Activated CD4-positive, alpha-beta memory T cell treated with anti-CD3 and anti-CD28 coated beads, Interleukin-2, amount 10 ng/mL, durations not matched to agents 7 days and 5 days (primary cell): ENCODE measurements at places on chromosomes 13 and 19. TPM values are rescaled to one million over a fixed set of nuclear protein-coding genes. Genes with fewer than 3 reads are reported as not detected.

PDX1 gene
- total RNA-seq, result not detected

SIGLECL1 gene
- total RNA-seq, result not detected

TTC9B gene
- not detected for total RNA-seq

ZNF20 gene
- total RNA-seq, result 5.3 TPM

GDF15 gene
- not detected for total RNA-seq

CEACAM3 gene
- not detected for total RNA-seq

C19orf67 gene
- total RNA-seq, result 0.35 TPM

TTYH1 gene
- total RNA-seq, result 0.53 TPM

PLK5 gene
- total RNA-seq, result not detected

SLC7A10 gene
- total RNA-seq, result not detected

CYP4F11 gene
- not detected for total RNA-seq

CCDC70 gene
- total RNA-seq, result not detected

CD33 gene
- total RNA-seq, result 23.7 TPM

TPTE2 gene
- total RNA-seq, result 0.18 TPM

CYP4F2 gene
- total RNA-seq, result not detected

TLE5 gene
- 724 TPM for total RNA-seq

ZNF546 gene
- 7.5 TPM for total RNA-seq

TSSK6 gene
- total RNA-seq, result 5.7 TPM

TRPC4 gene
- total RNA-seq, result not detected

GRCh38 chr19:9178901-9179300 lies at the start of gene OR7D2:
Gene OR7D2, plus strand, starts transcription at chr19:9178979. Its CDS starts 6,803 bp downstream, at chr19:9185782.
- no peak for DNase-seq
- no peaks in the 10 kb centered on the region for H3K4me1 ChIP-seq
- H3K36me3 ChIP-seq, result no peaks in the 10 kb centered on the region
- H3K4me3 ChIP-seq, result no peak within 1 kb of the TSS

DNA sequence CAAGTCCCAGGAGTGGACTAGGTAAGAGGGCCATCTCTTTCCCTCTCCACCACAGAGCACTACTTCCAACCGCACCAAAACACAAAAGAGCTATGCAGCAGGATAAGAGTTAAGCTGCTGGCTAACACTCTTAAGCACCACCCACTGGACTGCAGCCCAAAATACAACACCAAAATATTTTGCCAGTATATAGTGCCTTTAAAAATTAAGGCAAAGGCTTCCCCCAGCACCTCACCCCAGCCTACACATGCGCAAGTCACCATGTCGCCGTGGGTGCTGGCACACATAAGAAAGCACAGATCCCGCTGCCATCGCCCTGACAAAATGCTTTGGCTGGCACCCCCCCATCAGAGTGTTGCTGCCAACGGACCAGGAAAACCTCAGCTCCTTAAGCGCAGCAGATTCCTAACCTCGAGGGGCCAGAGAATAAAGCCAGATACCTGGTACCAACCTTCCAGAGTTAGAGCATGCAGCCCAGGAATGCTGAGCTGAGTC lies 608.3 kb downstream of the PCDH17 start:
- no peak overlapping the region for H3K4me3 ChIP-seq
- H3K4me1 ChIP-seq, result no peaks in the 10 kb centered on the region
- no peaks in the 10 kb centered on the region for H3K27me3 ChIP-seq

GRCh38 chr19:42239544-42240220 lies 2.7 kb downstream of the GSK3A start:
- peaks cover 42% of the 10 kb centered on the region for H3K4me1 ChIP-seq
- H3K27me3 ChIP-seq, result no peaks in the 10 kb centered on the region
- H3K4me3 ChIP-seq, result no peak overlapping the region

DNA sequence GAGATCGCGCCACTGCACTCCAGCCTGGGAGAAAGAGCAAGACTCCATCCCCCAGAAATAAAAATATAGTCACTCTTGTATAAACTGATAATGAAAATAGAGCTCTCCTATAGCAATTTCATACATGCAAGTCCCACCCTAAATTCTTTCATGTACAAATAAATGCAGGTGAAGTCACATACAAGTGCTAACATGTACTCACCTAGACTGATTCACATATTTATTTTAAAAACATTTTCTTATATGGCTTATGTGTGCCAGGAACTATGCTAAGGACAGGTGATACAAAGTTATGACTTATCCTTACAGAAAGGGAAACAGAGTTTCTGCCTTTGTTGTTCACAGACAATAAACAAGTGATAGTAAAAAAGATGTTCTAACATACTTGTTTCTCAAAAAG lies 32.0 kb downstream of the USP12 start:
- H3K4me3 ChIP-seq, result no peak overlapping the region
- no peak for DNase-seq
- peaks cover 33% of the 10 kb centered on the region for H3K4me1 ChIP-seq

- H3K4me1 ChIP-seq, result peaks cover 36% of the 10 kb centered on the region
- peaks cover 2% of the 10 kb centered on the region for H3K36me3 ChIP-seq
- no peak overlapping the region for H3K4me3 ChIP-seq
- no peak overlapping the region for H3K27ac ChIP-seq
- peaks cover 8% of the 10 kb centered on the region for H3K27me3 ChIP-seq
Observed at GRCh38 chr13:100502446-100502845, 86.1 kb downstream of the GGACT start.

- H3K27ac ChIP-seq, result no peak overlapping the region
- no peak overlapping the region for H3K4me3 ChIP-seq
- no peaks in the 10 kb centered on the region for H3K4me1 ChIP-seq
- no peaks in the 10 kb centered on the region for H3K27me3 ChIP-seq
- no peaks in the 10 kb centered on the region for H3K36me3 ChIP-seq
Observed at GRCh38 chr13:67095621-67096020, 134.5 kb downstream of the PCDH9 start.

- H3K36me3 ChIP-seq, result no peaks in the 10 kb centered on the region
- DNase-seq, result no peak
- H3K4me3 ChIP-seq, result no peak overlapping the region
- H3K27ac ChIP-seq, result no peak overlapping the region
Observed at GRCh38 chr13:53847502-53847901, 818.9 kb downstream of the OLFM4 start.

- peak overlapping the region; percentile 89 for H3K4me3 ChIP-seq
- peak overlapping the region; percentile 80 for H3K27ac ChIP-seq
- H3K36me3 ChIP-seq, result peaks cover 44% of the 10 kb centered on the region
- no peaks in the 10 kb centered on the region for H3K27me3 ChIP-seq
- DNase-seq, result no peak
Observed at GRCh38 chr19:38648769-38649304, 1.4 kb downstream of the ACTN4 start.

GRCh38 chr19:29277102-29277501 lies 64.2 kb upstream of the UQCRFS1 start:
- H3K4me1 ChIP-seq, result peaks cover 10% of the 10 kb centered on the region
- H3K36me3 ChIP-seq, result peaks cover 3% of the 10 kb centered on the region
- no peak overlapping the region for H3K27ac ChIP-seq
- no peak overlapping the region for H3K4me3 ChIP-seq
- DNase-seq, result peak; percentile 65

- H3K27me3 ChIP-seq, result no peaks in the 10 kb centered on the region
- peak overlapping the region; percentile 99 for H3K4me3 ChIP-seq
- H3K27ac ChIP-seq, result peak overlapping the region; percentile 99
- H3K36me3 ChIP-seq, result peaks cover 44% of the 10 kb centered on the region
- H3K4me1 ChIP-seq, result peaks cover 36% of the 10 kb centered on the region
Observed at GRCh38 chr13:32426990-32427851, 709 bp downstream of the N4BP2L1 start.

- H3K27me3 ChIP-seq, result no peaks in the 10 kb centered on the region
- H3K4me1 ChIP-seq, result no peaks in the 10 kb centered on the region
- no peaks in the 10 kb centered on the region for H3K36me3 ChIP-seq
- no peak overlapping the region for H3K4me3 ChIP-seq
- H3K27ac ChIP-seq, result no peak overlapping the region
Observed at GRCh38 chr13:63161219-63161618, 1745.6 kb upstream of the PCDH20 start.

- peak; percentile 93 for DNase-seq
- peaks cover 30% of the 10 kb centered on the region for H3K27me3 ChIP-seq
- H3K36me3 ChIP-seq, result peaks cover 31% of the 10 kb centered on the region
- H3K4me3 ChIP-seq, result peak overlapping the region; percentile 87
- H3K4me1 ChIP-seq, result peaks cover 77% of the 10 kb centered on the region
- H3K27ac ChIP-seq, result peak overlapping the region; percentile 95
Observed at GRCh38 chr19:50330365-50331078, 1.3 kb upstream of the KCNC3 start.

- H3K27me3 ChIP-seq, result no peaks in the 10 kb centered on the region
- DNase-seq, result peak; percentile 76
- peaks cover 36% of the 10 kb centered on the region for H3K4me1 ChIP-seq
- H3K27ac ChIP-seq, result peak within 1 kb of the TSS; percentile 68
Observed at GRCh38 chr13:40789275-40790153, at the start of gene SLC25A15. Gene SLC25A15, plus strand, starts transcription at chr13:40789611. Its CDS starts 3,616 bp downstream, at chr13:40793227.

DNA sequence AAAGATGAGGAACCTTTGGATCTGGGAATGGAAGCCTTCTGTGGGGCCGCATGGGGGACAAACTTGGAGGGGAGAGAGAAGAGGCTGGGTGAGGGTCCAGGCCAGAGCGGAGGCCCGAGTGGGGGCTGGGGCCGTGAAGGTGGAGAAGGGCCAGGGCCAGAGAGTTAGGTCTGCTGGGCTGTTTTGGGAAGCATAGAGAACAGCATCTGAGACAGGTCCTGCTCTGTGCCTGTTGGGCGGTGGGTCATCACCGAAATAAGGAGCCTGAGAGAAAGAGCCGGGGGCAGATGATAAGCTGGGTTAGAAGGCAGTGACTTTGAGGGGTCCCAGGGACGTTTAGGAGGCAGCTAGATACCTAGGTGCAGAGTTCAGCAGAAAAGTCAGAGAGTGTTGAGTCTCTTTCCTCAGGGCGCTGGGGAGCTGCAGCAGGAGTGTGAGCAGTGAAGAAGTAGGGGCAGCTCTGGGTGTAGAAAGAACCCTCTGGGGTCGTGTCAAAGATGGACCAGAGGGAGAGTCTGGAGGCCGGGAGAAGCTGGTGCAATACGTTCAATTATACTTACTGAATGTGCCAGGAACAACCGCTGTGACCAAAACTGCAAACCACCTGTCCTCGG lies 2.7 kb downstream of the SPACA6 start:
- no peak for DNase-seq
- H3K27me3 ChIP-seq, result no peaks in the 10 kb centered on the region
- H3K4me1 ChIP-seq, result peaks cover 4% of the 10 kb centered on the region

DNA sequence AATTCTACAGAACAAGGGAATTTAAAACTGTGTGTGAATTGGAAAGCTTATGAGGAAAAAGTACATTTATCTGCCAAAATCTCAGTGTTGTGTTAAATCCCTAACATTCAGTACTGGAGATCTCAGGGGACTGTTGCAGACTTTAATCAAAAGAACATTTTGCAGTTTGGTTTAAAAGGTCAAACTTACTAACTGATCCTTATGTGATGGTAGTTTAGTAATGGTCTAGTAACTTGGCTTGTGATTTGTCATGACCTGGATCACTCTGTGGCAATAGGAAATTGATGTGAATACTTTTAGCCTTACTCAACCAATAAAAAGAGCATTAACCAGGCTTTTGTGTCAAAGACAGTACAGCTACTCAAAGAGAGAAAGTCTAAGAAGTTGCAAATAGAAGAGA lies 862.1 kb upstream of the MIR17HG start:
- DNase-seq, result no peak
- no peak overlapping the region for H3K27ac ChIP-seq
- H3K4me3 ChIP-seq, result no peak overlapping the region
- no peaks in the 10 kb centered on the region for H3K36me3 ChIP-seq

DNA sequence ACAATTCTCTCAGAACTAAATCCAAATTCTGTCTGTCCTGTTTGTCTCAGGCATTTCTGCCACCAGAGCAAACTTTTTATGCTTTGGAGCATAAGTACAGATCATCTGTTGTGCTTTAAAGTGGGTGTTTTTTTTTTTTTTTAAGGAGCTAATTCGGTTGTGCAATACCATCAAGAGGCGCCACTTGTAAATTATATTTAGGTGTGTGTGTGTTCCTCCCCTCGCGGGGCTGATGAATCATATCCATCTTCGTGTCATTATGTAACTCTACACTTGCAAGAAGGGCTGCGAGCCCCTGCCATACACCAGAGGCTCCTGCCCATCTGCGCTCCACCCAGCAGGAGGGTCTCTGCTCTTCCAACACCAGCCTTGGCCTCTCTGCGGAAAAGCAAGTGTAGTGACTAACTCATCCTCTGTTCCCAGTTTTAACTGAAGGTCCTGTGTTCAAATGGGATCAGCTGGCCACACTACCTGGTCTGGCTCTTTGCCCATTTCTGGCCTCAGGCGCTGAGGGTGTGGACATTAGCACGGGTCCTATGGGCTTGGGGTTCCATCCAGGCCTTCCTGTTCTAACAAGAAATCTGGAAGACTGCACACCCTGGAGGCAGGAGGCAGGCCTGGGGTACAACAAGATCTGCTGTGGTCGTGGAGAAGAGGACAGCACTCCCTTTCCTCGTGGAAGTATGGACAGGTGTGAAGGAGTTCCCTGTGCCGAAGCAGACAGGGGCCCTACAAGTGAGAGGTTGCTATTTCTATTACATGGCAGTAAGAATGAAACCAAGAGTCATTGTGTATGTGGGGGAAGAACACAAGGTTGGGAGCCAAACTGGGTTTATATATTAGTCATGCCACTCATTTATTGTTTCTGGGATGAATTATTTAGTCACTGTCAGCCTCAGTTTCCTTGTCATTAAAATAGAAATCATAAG lies 96.1 kb upstream of the MBNL2 start:
- DNase-seq, result no peak
- peaks cover 23% of the 10 kb centered on the region for H3K4me1 ChIP-seq
- H3K27me3 ChIP-seq, result peaks cover 9% of the 10 kb centered on the region
- no peaks in the 10 kb centered on the region for H3K36me3 ChIP-seq
- no peak overlapping the region for H3K27ac ChIP-seq

DNA sequence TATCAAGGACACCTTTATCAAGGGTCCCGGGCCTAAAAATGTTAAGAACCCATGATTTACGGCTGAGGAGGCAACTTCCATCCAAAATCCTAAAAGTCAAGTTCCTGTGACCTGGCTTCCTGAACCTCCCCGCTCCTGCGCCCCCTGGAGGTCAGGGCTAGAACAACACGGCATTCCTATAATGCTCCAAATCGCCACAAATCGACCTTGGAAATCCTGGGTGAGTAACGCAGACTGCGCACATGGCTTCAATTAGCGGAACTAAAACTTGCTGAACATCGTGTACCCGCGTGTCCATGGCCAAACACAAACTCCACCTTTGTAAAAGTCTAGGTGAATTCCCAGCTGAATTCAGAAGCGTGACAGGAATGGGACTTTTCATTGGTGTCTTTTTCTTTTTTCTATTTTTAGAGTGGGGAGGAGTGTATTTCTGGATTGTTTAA lies 4.3 kb upstream of the C5AR1 start:
- no peak overlapping the region for H3K27ac ChIP-seq
- peaks cover 10% of the 10 kb centered on the region for H3K27me3 ChIP-seq
- no peaks in the 10 kb centered on the region for H3K36me3 ChIP-seq
- peaks cover 8% of the 10 kb centered on the region for H3K4me1 ChIP-seq
- H3K4me3 ChIP-seq, result no peak overlapping the region
